ENCODE measurements at places on chromosomes 6 and 20.

- peak; percentile 42 for DNase-seq
Observed at GRCh38 chr6:87742106-87742505, 40.1 kb upstream of the AKIRIN2 start.

- DNase-seq = no peak
Observed at GRCh38 chr6:41922154-41922553, 855 bp downstream of the BYSL start.

DNA sequence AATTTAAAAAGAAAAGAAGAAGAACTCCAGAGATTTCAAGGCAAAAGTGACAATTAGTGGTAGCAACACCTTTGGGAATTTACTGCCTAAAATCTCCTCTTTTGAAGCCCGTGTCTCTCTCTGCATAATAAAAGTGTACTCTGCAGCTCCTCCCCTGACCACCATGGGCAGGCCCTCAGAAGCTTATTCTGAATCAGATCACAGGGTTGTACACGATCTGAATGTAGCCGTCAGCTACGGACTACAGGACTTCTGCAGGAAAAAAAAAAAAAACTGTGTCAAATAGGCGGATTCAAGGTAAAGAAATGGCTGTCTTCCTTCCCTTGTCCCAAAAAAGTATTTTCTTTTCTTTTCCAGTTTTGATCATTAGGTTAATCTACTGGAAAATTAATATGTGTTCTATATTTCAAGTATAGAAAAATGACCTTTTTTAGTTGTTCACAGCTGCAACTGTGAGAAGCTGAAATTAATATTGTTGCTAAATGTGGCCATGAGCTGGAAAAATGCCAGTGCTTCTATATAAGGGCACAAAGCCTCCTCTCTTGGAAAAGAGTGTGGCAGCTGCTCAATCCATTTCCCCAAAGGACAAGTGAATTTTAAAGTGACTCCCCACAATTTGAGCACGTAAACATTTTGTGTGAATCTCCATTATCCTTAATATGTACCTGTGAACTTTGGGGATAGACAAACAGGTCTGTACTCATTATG is 397.4 kb downstream of the C6orf118 start:
- no peak for DNase-seq

GRCh38 chr6:3371222-3371949 is 85.5 kb downstream of the SLC22A23 start:
- no peak for DNase-seq

GRCh38 chr6:116265041-116265829 is 11.4 kb upstream of the TSPYL4 start:
- DNase-seq = no peak

- DNase-seq = no peak
Observed at GRCh38 chr20:48155268-48155667, 370.0 kb upstream of the SULF2 start.

- no peak for DNase-seq
Observed at GRCh38 chr6:148514091-148514845, 171.6 kb downstream of the SASH1 start.

GRCh38 chr20:3168079-3168828 is 5.1 kb downstream of the LZTS3 start:
- DNase-seq = no peak

DNA sequence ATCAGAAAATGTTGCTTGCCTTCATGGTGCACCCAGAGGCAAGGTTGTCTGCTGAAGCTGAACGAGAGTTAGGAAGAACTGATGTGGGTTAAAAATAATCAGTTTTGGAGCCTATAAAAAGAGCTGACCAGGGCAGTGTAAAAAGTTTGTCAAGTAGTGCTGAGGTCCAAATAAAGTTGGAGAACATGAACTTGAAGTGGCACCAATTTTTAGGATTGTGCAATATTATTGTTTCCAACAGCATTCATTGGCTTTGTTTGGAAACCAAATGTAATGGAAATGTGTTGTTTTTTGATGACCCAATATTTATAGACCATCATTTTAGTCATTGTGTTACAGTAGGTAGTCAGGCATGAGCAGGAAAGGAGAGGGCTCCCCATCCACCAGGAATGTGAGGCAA is 55.7 kb downstream of the GPR63 start:
- DNase-seq = no peak

DNA sequence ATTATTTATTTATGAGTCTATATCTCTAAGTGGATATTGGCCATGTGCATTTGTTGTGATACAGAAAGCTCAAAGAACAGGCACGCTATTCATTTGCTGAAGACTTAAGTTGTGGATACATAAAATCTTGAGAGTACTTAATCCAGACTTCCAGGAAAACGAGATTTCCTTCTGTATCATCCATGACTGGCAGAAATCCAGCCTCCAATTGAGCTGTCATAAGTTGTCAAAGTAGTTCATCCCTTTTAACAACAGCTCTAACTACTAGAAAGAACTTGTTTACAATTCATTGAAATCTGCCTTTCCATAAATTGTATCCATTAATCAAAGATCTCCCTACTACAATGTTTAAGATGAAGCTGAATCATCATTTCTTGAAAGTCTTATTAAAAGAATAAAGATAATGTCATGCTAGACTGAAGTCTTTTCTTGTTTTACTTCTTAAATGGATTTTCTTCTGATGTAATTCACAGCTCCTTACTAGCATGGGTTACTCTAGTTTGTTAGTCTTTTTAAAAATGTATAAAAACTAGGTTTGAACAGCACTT is 447.3 kb upstream of the CITED2 start:
- no peak for DNase-seq

DNA sequence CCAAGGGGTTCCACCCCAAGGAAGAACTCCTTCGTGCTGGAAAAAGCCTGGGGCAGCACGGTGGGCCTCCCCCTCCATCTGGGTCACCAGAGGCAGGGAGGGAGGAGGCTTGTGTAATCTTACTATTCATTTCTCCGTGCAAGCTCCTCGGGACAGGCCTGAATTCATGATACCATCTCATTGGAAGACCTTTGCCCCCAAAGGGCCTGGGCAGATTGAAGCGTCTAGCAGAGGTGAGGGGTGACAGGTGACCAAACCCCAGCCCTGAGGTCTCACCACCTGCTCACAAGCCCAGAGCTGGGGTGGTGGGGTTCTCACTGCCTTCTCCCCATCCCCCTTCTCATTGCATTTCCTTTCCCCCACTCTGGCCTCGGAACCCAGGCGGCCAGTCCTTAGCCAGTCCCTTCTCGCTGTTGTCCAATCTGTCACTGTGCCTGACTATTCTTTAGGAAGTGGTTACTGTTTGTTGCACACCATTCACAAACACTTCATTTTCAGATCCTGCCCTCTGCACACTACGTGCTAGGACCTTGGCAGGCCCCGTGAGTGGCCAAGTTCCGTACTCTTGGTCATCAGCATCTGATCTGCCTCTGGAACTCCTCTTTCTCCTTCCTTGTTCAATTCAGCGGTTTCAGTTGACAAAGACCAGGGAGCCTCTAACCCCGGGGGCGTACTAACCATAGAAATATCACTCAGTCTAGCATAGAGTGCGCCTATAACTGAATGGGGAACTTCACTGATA is 137.1 kb downstream of the LY86 start:
- no peak for DNase-seq

GRCh38 chr20:56843817-56844216 is 214.7 kb downstream of the TFAP2C start:
- DNase-seq = no peak

DNA sequence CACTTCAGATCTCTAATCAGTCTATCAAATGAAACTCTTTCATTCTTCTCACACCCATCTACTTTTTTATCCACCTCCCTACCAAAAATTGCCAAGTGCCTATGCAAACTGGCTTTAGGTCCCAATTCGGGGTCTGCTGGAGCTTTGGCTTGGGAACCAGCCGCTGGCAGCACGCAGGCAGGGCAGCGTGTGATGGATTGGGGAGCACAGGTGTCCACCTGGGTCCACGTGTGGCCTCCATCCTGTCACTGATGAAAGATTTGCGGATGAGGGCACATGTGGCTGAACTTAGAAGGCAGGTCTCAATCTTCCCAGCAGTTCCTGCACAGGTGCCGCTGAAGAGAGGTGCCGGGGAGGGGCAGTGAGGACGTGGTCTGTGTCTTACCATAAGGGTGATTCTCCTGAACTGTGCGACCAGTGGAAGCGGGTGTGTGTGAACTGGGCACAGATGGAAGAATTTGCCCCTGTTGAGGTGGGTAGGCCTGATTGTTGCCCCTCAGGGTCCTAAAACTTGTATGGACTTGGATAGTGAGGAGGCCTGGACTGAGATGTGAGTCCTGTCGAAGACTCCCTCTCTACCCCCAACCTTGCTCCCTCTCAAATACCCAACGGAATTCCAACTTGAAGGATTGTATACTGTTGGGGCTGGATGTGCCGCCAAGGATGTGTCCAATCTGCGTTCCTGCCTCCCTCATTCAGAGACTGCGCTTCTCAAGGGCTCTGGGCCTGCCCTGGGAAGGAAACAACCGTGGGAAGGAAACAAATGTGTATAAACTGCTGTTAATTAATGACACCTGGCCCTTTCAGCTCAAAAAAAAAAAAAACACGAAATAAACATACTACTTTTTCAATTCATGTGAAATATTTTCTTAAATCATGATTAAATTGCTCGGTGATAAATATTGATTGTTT is 18.4 kb upstream of the RAET1L start:
- no peak for DNase-seq

- no peak for DNase-seq
Observed at GRCh38 chr6:69038841-69039240, 403.8 kb downstream of the ADGRB3 start.

DNA sequence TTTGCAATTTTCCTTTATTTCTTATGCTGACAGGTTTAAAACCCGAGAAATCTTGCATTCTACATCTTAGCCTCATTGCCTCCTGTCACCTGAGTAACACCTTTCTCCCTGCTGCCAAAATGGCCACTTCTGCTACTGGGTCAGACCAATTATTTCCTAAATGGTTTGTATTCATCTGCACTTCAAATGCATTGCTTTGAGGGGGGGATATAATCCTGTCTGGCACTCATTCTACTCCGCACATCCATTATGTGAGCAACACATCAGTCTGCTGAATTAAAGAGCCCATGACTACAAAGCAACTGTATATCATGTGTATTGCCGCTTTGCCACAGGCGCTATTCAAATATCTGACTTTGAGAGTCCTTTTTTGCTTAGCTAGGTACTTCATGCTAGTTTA is 141.6 kb upstream of the TSHZ2 start:
- no peak for DNase-seq
